Kidney (tissue), 22 donors: ENCODE measurements at places on chromosomes 3 and 15. TPM values are rescaled to one million over a fixed set of nuclear protein-coding genes. Genes with fewer than 3 reads are reported as not detected.

DNA sequence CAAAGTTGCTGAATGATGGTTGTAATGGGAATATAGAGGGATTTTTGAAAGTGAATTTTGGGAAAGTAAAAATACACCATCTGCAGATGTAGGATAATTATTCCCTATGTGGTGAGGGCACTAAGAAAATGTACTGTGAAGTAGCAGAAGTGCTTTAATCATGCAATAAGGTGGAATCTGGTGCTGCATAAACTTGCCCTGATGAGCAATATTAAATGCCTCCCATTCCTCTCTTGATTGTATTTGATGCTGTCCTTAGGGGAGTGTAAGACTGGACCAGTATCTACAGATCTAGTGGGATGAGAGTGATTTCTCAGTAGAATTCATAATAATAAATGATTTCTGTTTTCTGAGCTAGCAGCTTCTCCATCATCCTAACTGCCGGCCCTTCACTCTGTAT, 47.7 kb upstream of the ATP2C1 start:
- H3K4me3 ChIP-seq = no peak overlapping the region
- no peaks in the 10 kb centered on the region for H3K36me3 ChIP-seq
- peaks cover 17% of the 10 kb centered on the region for H3K4me1 ChIP-seq
- no peak for DNase-seq

DNA sequence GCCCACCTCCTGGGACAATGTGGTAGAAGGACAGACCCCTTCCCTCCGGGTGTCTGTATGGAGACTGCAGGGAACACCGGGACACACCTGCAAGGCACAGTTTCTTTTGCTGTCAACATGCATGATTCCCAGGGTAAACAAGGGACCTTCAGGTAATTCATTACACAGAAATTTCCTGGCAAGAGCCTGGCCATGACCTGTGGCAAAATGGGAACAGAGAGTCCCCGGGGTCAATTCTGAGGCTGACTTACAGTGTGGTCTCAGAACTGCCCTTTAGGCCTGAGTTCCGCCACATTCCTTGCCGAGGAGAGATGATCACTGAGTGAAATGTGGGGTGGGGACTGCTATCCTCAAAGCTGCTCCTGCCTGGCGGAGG, 6.3 kb downstream of the STARD5 start:
- H3K36me3 ChIP-seq = no peaks in the 10 kb centered on the region
- no peaks in the 10 kb centered on the region for H3K4me1 ChIP-seq
- no peaks in the 10 kb centered on the region for H3K27me3 ChIP-seq
- DNase-seq = no peak

- no peak overlapping the region for H3K27ac ChIP-seq
- no peaks in the 10 kb centered on the region for H3K36me3 ChIP-seq
- H3K4me1 ChIP-seq = peaks cover 3% of the 10 kb centered on the region
- no peak for DNase-seq
These were observed 52.9 kb upstream of the ICE2 start for GRCh38 chr15:60531801-60532200.

SLC28A1 gene
- 12.8 TPM for total RNA-seq
